Effector CD4-positive, alpha-beta T cell (primary cell): ENCODE measurements at places on chromosomes 1 and 21.

- DNase-seq, result no peak
Observed at GRCh38 chr21:26554365-26554764, 18.7 kb downstream of the CYYR1 start.

DNA sequence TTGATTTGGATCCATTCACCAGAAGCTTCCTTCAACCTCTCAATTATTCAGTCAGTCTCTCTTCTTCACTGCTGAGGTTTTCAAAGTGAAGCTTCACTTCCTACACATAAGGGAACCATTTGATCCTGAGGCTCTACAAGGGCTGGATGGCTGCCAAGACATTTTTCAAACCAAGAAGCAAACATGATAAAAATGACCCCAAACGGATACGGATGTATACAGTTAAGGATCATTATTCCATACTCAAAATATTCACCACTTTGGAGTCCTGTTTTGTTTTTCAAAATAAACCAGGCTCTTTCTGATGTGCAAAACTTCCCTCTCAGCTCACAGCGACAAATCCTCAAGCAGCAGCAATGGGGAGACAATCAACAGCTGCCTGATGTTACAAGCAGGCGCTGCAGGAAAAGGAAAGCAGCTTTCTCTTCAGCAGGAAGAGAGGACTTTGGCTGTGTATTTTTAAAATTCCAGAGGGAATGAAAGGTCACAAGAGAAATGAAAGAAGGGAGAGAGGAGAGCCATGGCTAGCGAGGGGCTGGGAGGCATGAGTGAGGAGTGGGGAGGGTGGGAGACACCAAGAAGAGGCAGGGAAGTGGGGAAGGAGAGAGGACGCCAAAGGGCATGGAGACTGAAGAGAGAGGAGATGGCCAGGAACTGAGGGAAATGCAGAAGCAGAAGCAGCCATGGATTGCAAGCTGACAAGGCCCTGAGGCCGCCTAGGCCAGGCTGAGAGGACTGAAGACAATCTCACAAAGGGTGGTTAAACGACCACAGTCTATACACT lies 145.4 kb downstream of the SLC45A1 start:
- no peak for DNase-seq

GRCh38 chr21:37427221-37427620 lies 60.6 kb downstream of the DYRK1A start:
- DNase-seq, result no peak

DNA sequence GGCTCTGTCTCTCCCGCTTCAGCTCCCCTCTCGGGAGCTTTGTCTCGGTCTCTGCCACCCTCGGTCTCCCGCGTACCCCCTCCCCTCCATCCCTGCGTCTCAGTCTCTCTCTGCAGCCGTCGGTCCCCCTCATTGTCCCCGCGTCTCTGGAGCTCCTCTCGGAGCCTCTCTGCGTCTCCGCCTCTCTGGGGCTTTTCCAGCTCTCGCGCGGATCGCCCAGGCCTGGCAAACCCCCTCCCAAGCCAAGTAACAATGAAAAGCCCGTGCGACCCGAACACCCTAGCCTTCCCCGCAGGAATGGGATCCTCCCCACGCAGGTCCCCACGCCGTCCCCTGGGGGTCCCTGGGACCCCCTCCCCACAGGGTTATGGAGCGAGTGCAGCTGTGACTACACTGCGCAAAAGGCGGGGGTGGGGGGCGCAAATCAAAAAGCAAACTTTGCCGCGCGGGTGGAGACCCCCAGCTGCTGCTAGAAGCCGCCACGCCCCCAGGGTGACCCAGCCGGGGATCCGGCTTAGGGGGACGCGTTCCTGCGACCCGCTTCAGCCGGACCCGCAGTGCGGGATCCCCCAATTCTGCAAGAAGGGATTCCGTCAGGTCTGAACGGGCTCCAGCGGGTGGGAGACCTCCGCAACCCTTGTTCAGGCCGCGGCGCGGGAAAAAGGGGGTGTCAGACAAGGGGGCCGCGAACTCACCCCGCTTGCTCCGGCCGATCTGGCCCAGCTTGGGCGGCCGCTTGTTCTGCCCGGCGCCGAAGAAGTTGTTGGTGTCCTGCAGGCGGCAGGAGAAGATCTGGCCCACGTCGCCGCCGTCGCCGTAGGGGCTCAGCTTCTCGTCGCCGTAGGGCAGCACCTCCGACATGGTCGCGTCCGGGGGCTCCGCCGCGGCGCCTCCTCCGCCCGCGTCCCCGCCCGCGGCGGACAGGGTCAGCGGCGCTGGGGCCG lies 1.2 kb downstream of the CAMK2N1 start:
- no peak for DNase-seq

DNA sequence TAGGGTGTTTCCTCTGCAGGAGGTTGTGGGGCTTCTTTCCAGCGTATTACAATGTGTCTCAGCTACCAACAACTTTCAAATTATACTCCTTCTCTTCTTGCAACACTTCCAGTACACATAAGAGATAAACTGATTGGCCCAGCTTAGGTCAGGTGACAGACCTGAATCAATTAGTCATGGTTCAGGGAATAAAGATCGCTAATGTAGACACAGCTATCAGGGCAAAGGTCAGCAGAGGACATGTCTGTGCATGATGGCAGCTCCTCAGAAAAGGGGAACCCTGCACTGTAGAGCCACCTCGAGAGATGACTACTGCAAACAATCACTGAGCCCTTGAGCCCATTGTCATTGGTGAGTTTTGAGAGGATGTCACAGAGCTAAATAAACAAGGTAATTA lies 36.8 kb upstream of the PKN2 start:
- no peak for DNase-seq

GRCh38 chr1:218492874-218493273 lies 147.7 kb downstream of the TGFB2 start:
- DNase-seq, result no peak

DNA sequence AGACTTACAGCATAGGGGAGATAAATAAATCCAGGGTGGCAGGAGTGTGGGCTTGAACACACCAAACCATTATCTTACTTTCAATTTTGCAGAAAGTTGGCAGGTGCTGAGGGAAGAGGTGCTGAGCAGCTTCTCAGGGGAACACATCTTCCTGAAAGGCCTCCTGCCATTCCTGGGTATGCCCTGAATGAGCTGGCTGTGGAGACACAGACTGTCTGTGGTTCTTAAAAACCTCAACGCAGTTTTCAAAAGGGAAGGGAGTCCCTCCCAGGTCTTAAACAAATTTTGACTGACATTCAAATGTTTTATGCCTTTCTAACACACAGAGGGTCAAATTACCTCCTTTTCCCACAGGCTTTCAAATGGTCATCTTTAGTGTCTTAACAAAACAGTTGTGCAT lies 166.9 kb downstream of the TNFSF18 start:
- no peak for DNase-seq

DNA sequence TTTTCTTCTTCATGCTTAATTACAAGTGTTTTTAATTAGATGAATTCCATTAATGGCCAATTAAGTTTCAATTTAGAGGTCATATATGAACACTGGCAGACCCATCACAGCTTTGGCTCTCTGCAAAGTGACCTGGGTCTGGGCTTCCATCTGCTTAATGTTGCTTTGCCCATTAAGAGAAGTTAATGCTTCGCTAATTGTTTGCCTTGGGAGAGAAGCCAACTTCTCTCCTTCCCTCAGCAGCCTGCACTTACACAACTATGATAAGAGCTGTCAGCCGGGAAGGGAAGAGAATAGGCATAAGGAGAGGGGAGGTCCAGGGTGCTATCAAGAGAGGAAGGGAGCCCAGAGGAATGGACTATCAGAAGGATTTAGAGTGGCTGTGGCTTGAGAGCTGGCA lies 29.0 kb upstream of the CCDC190 start:
- DNase-seq, result no peak

GRCh38 chr1:204692841-204693356 lies 7.4 kb upstream of the LRRN2 start:
- DNase-seq, result no peak

- DNase-seq, result no peak
Observed at GRCh38 chr21:43204638-43205037, 35.8 kb downstream of the CRYAA start.

DNA sequence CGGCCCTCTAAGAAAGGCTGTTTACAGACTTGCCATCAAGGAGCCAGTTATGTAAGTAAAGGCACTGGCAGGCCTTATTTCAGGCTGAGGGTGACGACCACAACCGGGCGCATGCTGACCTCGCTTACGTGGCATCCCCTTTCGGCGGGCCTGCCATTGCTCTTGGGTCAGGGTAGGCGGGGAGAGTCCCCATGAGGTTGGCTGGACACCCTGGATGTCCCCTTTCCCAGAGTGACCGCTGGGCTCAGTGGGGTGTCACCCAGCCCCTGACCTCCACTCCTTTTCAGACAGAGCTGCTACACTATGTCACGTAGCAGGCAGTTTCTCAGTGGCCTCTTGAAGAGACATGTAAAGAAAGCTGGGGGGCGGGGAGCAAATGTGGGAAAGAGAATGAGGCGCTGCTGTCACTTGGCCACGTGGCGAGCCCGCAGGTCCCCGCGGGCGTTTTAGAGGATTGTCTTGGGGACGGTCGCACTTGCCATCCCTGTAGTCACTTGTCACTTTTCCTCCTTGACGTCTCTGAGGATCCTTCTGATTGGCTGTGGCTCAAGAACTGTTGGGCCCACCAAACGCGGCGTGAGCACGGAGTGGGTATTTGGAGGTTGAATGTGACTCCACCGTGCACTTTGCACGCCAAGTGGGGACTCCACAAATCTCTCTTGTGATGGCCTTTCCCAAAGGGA lies 42.2 kb downstream of the SLC37A1 start:
- no peak for DNase-seq

DNA sequence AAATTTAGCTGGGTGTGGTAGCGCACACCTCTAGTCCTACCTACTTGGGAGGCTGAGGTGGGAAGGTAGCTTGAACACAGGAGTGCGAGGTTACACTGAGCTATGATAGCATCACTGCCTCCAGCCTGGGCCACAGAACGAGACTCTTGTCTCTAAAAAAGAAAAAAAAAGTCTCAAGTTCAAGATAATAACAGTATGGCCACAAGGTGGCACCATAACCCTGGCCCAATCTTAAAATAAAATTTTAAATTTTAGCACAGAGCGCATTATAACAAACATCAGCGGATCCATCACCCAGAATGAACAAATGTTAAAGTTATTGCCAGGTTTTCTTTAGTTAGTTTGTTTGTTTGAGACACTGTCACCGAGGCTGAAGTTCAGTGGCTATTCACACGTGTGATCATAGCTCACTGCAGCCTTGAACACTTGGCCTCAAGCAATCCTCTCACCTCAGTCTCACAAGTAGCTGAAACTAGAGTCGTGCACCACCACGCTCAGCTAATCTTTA lies 2.9 kb upstream of the HTR6 start:
- DNase-seq, result peak; percentile 51

DNA sequence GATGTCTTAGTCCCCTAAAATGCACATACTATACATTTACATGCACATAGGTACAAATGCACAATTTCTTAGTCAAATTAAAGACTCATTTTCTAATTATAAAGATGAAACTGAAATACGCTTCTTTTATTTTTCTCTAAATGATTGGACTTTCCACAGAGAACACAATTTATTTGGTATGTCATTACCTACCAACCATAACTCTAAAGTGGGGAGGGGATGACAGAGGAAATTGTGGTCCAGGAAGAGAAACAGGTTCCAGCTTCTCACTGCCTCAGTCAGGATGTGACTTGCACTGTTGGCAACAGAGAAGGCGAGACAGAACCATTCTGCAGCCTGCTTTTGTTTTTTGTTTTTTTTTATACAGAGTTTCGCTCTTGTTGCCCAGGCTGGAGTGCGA lies 1189.2 kb downstream of the PLA2G4A start:
- DNase-seq, result no peak

DNA sequence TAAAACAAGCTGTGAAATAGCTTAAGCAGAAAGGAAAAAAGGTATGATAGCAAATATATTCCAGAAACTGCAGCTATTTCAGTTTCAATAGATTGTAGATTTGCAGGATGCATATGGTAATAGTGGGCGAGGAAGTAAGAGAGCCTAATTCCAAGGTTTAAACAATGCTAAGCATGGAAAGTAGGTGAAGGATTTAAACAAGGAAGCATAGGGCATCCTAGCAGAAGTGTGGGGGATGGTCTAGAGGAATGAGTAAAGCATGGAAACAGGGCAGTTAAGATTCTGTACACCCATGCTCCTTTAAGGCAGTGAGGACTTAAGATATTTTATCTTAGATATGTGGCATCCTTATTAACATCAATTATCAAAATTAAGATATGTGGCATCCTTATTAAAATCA lies 2.6 kb downstream of the IVNS1ABP start:
- no peak for DNase-seq

- no peak for DNase-seq
Observed at GRCh38 chr1:205046870-205047269, 3.9 kb downstream of the CNTN2 start.

DNA sequence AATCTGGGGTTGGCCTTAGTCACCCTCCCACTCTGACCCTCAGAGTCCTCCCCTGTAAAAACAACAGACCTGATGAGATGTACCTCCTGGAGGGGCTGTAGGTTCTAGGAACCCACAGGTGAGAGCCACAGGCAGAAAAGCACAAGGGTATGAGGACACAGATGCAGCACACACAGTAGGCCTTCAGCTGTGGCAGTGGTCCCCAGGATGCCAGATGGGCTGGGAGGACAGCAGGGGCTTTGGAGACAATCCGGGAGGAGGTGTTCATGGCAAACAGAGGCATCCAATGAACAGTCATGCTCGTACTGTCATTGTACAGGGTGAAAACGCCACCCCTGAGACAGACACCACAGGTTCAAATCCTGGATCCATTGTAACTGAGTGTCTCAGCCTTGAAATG lies 463.1 kb downstream of the MATN1 start:
- DNase-seq, result no peak

- no peak for DNase-seq
Observed at GRCh38 chr1:14635421-14635820, 36.9 kb downstream of the KAZN start.

DNA sequence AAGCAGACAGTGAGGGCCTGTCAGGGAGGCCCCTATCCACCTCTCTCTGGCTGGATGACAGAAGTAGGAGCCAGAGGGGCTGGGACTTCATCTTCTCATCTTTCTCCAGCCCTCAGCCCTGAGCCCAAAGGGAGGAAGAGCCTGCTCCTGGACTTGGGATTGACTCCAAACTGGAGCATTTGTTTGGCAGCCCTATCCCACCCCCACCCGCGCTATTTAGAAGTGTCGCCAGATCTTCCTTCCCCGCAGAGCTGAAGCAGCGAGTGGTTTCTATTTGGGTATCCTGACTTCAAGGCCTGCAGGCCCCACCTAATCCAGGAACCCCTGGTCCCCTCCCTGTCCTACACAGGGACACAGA lies 9.6 kb downstream of the NES start:
- DNase-seq, result no peak

- no peak for DNase-seq
Observed at GRCh38 chr1:58189453-58189852, 357.1 kb downstream of the OMA1 start.

DNA sequence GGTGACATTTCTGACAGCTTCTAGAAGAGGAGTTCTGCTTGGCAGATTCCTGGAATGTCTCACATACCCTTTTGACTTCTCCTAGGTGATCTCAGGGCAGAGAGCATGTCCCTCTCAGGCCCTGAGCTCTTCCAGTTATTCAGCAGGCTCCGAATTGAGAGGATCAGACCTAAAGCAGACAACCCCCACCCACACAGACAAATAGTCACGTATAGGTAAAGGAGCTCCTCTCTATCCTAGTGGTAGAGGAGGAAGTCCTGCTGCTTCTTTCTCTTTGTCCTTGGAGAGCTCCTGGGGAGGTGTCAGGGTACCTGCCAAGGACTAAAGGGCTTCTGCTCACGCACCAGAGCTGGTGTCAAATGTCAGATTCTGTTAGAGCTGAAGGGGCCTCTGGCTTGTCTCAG lies 128.1 kb downstream of the IER5 start:
- DNase-seq, result no peak
